ENCODE measurements at places on chromosomes 1 and 21.

DNA sequence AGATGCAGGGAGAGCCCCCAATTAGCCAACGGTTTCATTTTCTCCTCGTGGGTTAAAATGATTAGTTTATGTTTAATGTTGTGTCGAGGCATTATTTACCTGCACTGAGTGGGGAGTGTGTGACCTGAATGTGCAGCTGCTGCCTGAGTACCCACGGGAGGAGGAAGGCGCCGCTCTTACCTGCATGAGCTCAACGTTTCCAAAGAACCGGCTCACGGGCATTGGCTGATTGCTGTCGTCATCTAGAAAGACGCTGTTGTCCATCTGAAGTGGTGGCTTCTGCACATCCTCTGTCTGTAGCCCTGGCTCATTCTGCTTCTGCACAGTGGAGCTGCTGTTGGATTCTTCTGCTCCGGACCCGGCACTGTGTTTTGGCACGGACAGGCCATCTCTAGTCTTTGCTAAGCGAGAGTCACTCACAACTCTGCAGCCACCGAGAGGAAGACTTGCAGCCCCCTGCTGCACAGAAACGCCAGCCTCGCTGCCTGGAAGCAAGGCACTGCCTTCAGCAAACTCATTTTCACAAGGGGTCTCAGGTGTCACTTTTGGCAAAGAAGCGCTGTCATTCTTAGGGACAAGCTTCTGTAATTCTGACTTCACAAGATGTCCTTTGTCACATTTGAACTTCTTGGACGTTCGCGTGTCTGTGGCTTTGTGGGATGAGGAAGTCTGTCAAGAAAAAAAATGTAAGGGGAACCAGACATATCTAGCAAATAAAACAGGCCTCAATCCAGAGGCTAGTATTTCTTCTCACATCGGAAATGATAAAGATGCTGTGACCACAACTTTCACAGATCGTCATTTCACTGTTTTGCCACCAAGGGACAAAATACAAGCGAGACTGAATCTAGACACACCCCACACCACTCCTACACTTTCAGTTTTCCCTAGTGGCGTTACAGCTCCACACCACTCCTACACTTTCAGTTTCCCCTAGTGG lies 9.4 kb downstream of the C1orf174 start:
- no peak for DNase-seq

DNA sequence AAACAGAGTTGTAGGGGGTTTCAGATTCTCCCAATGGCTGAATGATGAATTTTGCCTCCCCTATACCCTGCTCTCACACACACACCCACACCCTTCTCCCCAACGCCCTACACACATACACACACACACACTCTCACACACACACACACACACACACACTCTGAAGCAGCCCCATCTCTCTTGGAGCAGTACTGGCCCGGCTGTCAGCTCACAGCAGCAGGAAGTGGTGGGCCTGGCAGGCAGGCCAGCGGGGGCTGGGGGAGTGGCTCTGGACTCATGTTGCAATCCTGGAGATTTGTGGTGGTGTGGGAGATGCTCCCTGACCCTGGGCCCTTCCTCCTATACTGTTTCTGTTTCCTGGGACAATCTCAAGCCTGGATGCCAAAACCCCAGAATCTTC lies 2.2 kb downstream of the IKBKE start:
- peak; percentile 74 for DNase-seq

- no peak for DNase-seq
Measured at GRCh38 chr1:172460887-172461315, 17.0 kb upstream of the PIGC start.

DNA sequence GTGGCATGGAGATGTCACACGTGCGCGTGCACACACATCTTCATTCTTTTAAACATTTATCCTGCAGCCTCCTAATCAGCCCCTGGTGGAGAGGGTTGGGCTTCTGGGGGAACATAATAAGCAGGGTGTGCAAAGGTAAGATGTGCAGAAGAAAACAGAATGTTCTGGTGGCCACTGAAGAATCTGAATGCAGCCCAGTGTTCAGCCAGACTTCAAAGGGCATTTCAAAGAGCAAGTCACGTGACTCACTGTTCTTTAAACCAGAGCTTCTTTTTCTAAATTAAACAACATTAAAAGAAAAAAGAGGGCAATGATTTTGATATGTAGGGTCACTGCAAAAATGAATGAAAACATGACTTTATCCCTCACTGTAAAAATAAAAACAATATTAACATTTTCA lies 89.8 kb downstream of the ABCA4 start:
- no peak for DNase-seq

DNA sequence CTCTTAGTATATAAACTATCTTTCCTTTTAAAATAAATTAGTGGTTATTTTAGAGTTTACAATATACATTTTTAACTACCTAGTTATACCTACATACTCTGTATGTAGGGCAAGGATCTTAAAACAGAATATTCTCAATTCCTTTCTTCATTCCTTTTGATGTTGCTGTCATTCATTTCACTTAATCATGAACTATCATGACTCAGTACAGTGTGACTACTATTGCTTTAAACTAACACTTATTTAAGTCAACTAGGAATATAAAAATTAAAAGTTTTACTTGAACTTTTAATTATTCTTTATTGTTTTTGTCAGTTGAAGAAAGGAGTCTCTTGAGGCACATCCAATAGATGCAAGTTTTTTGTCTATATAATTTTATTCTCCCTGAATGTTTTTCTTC lies 726.4 kb downstream of the BRINP3 start:
- DNase-seq: no peak

DNA sequence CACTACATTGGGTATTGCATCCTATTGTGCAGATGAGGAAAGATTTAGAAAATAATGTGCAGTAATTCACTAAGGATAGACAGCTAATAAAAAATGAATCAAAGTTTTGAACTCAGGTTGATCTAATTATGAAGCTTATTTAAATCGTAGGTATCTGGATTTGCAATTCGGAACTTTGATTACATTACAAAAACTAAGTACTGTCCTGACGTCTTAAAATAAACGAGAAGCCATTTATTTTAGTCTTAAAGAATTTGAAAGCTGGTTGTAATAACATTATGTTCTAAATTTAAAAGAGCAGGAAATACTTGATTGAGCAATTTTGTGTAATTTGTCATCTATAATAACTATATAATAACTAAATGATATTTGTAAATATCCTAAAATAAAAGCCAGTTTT lies 235.9 kb downstream of the TPR start:
- no peak for DNase-seq

DNA sequence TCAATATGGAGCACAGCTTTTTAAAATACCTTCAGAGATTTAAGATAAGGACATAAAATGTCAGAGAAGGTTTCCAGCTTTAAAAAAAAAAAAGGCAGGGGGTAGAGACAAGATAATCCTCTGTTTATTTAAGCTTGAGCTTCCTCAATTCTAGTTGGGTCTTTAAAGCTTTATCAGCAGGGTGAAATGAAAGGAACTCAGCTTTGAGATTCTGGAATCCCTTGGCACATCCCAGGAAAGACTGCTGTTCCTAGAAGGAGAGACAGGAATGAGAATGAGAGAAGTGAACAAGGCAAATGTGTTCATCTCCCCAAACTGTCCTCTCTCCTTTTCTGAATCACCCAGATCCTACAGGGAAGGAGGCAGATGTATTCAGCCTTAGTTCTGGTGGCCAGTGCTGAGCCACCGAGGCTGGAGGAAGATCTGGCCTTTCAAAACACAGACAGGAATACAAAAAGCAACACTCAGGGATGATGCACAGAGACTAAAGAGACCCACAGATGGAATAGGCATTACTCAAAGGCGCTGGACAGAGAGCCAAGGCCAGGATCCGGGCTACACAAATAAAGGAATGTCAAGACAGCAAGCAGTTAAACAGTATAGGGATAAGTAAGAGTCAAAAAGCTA lies 385.8 kb upstream of the DUSP10 start:
- DNase-seq: no peak

- DNase-seq: no peak
Measured at GRCh38 chr1:61441723-61442262, 283.1 kb downstream of the TM2D1 start.

DNA sequence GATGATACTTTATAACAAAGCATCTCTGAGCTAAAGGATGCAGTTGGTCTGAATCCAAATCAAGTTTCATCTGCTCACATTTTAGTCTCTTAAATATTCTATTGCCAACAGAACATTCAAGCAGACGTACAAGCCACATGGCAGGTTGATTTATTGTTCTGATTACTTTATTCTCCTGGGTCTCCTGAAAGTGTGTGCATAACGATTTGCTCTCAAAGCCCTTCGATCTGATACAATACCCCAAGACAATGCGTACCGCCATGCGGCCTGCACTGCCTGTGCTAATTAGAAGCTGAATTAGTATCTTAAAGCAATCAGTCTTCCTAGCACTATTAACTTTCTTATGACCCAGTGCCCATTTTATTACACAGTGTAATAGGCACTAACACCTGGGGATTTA lies 56.9 kb downstream of the FHAD1 start:
- DNase-seq: no peak

DNA sequence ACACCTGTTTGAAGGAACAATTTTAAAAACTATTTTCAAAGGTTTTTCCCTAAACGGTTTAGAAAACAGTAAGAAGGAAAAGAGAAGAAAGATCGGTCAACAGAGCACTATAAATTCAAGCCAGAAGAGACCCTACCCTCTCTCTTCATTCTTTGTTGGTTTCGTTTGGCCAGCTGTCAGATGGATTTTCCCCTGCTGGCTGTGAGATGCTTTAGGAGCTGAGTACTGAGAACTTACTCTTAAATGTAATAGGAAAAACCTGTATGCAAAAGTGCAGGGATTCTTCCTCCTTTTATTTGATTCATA lies 1.3 kb upstream of the TXNIP start:
- no peak for DNase-seq

GRCh38 chr1:97621955-97622354 lies 298.9 kb downstream of the DPYD start:
- peak; percentile 54 for DNase-seq

DNA sequence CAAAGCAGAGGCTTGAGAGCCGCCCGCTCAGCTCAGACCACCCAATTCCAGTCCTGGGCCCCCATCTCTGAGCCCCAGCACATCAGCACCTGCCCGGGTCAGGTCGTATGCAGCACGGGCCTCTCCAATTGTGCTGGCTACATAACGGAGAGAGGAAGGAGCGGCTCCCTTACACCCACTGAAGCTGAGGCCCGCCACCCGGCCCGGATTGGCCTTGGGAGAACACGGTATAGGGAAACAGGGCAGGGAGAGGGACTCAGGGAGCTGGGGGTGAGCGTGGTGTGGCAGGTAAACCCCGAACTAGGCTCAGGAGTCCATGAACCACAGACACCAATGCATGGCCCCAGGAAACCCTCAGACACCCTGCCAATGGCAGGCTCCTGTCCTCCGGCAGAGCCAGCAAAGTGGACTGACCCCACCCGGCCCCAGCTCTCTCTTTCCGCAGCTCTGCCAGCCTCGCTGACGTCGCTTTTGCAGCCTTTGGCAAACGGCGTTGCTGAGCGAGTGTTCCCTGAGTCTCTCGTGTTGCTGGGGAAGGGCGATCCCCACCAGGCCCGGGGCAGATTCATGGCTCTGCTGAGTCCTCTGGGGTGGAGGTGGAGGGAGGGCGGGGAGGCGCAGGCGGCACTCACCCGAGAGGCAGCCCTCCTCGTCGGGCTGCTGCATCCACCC lies 16.5 kb downstream of the MEGF6 start:
- no peak for DNase-seq

Data from mammary epithelial cell (primary cell).